ENCODE measurements at places on chromosomes 2 and 18.

GRCh38 chr2:20567926-20568179 is 83.0 kb downstream of the HS1BP3 start:
- DNase-seq: no peak

- DNase-seq: no peak
Measured at GRCh38 chr2:71784734-71785511, 331.6 kb downstream of the DYSF start.

- peak; percentile 63 for DNase-seq
Measured at GRCh38 chr2:143259368-143259958, 130.2 kb downstream of the ARHGAP15 start.

- no peak for DNase-seq
Measured at GRCh38 chr18:35754464-35754863, 172.9 kb downstream of the GALNT1 start.

GRCh38 chr2:141968433-141968832 is 162.4 kb downstream of the LRP1B start:
- no peak for DNase-seq

DNA sequence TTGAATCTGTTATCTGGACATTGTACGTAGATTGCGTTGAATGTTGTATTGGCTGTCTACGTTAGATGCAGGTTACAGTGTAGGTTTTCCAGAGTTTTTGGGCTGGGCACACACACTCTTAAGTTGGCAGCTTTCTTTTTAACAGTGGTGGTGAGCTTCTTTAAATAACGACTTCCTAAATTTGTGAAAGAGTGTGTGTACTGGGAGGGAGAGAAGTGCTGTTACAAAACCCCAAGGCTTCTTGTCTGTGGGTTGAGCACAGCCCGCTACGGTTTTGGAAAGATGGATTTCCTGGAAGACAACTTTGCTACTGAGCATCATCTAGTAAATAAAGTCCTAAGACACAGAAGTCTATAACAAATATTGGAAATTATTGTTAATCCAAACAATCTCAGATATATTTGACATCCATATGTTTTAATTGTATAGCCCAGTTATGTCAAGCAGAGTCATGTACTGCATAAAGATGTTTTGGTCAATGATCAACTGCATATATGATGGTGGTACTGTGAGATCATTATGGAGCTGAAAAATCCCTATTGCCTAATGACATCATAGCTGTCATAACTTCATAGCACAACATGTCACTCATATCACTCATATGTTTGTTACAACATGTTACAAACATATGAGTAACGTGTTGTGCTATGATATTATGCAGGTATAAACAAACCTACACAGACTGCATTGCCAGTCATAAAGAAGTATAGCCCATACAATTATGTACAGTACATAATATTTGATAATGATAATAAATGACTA is 7.9 kb upstream of the THUMPD2 start:
- no peak for DNase-seq

- no peak for DNase-seq
Measured at GRCh38 chr18:40056079-40056692, 1898.8 kb upstream of the PIK3C3 start.

- DNase-seq: no peak
Measured at GRCh38 chr2:178409261-178409660, 41.7 kb downstream of the PRKRA start.

DNA sequence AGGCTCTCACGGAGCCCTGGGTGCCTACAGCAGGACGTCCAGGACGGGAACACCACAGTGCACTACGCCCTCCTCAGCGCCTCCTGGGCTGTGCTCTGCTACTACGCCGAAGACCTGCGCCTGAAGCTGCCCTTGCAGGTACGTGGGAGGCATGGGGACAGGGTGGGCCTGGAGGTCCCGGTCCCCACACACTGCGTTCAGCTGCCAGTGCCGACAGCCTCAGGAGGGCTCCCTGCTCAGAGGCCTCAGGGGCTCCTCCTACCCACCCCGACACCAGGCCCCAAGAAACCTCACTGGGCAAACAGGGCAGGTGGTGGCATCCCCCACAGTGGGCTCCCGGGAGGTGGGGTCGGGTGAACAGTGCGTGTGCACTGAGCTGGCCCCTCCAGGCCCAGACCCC is 10.8 kb downstream of the ANO7 start:
- no peak for DNase-seq

DNA sequence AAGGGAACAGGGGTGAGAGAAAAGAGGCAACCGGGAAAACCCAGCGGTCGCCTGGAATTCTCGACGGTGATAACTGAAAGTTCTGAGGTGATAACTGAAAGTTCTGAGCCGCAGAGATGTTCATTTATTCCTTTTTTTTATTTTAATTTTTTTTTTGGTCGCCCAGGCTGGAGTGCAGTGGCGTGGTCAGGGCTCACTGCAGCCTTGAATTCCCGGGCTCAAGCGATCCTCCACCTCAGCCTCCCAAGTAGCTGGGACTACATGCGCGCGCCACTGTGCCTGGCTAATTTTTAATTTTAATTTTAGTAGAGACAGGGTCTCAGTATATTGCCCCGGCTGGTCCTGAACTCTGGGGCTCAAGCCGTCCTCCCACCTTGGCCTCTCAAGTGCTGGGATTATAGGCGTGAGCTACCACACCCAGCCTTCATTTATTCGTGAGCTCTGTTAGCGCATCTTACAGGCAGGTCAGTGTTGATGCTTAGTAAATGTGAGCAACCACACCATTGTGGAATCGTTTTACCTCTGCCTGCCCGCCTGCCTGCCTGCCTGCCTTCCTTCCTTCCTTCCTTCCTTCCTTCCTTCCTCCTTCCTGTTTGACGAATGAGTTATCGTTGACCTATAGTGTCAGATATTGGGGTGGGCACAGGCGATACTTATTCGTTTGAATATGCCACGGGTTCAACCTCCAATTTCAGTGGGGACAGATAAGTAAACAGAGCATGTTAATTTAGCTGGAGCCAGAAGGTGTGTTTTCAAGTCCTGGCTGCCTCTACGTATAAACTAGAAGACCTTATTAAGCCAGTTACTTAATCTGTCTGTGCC is 557 bp upstream of the E2F6 start:
- DNase-seq: no peak

- no peak for DNase-seq
Measured at GRCh38 chr2:191922736-191923651, 76.1 kb upstream of the CAVIN2 start.
